Left hindlimb (tissue), 1 donor: ENCODE measurements at places on chromosomes 16 and 17.

DNA sequence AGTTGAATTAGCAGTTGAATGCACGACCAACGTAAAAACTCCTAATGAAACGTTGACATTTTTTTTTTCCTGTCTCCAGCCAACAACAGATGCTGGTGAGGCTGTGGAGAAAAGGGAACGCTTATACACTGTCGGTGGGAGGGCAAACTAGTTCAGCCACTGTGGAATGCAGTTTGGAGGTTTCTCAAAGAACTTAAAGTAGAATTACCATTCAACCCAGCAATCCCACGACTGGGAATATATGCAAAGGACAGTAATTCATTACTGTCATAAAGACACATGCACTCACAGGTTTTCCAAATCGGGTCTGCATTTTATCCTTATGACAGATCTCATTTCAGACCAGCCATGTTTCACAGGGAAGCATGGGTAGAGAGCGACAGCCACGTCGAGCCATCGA is 3.5 kb upstream of the WFDC1 start:
- DNase-seq, result no peak

- peak; percentile 91 for DNase-seq
Measured at GRCh38 chr17:77391668-77392375, 251.1 kb downstream of the SEC14L1 start.

DNA sequence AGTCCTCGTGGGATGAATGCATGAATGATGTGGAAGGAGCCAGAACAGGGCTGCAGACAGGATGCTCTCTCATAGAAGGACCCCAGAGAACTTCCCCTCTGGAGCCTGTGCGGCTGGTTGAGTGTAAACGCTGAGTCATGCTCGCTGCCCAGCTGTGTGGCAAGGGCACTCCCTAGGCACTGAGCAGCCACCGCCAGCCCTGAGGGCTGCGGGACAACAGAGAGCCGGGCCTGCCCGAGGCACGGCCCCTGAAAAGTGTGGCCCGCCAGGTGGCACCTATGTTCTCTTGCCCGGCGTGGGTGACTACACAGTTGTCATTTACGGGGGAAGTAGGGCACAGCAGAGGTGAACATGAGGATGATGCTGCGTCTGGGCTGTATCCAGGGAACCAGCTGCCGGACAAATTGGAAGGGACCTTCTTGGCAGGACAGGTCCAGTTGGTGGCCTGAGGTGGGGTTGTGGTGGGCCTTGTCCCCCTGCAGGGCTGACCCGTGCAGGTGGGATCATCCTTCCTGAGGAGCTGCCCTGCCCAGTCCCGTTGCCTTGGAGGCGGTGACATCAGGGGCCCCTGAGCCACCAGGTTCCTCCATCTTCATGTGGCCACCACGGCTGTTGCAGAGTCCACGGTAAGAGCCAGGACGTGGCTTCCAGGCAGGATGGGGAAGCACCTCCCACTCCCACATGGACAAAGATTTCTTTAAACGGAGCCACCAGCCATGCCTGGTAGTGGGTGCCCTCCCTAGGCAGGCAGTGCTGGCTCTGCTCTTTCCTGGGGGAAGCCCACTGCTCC is 94.8 kb upstream of the CBX4 start:
- DNase-seq, result no peak

GRCh38 chr16:88569614-88569984 is 604 bp upstream of the ZC3H18 start:
- no peak for DNase-seq

- DNase-seq, result no peak
Measured at GRCh38 chr17:16676676-16677268, 13.3 kb upstream of the CCDC144A start.

DNA sequence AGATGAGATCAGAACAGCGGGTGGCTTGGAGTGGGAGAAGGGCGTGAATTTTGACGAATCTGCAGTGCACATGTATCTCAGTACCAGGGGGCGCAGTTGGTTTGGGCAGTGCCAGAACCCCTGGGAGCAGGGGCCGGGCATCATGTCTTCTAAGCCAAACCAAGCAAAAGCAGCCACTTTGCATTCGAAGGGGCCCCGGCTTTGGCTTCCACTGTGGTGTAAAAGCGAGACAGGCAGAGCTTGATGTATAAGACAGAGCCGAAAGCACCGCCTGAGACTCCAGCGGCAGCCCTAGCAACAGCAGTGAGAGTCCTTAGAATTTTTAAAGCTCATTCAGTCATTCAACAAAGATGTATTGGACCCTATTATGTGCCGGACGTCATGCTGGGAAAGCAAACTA is 3.8 kb upstream of the XYLT1 start:
- no peak for DNase-seq

DNA sequence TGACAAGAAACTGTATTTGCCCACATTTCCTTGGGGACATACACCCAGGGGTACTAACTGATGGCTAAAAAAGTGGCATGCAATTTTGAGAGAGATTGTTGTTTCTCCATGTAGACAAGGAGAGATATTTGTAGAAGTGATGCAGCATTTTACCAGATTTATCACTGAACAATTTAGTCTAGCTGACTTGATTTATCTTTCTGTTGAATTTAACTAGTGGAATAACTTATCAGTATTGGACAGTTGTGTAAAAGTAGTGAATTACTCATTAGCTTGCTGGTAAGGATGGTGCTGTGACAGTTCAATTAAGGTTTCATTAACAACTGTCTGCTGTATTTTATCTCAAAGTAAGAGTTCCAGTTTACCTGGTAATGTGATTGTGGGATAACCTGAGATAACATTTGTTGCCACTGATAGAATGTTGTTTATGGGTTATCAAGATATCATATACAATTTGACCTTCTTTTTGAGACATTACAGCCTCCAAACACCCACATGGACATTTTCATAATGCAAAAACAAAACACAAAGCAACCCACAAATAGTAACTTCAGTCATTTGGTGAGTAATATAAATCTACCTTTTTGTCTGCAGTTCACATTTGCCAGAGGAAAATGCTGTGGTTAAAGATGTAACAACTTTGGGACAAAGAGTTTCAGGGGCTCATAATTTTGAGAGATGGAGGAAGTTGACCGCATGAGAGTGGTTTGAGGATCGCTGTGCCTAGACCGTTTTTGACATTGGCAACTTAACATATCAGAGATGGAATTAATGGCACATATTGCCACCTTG is 3.8 kb downstream of the NLK start:
- DNase-seq, result no peak

GRCh38 chr16:85605912-85606841 is 6.9 kb upstream of the GSE1 start:
- no peak for DNase-seq

DNA sequence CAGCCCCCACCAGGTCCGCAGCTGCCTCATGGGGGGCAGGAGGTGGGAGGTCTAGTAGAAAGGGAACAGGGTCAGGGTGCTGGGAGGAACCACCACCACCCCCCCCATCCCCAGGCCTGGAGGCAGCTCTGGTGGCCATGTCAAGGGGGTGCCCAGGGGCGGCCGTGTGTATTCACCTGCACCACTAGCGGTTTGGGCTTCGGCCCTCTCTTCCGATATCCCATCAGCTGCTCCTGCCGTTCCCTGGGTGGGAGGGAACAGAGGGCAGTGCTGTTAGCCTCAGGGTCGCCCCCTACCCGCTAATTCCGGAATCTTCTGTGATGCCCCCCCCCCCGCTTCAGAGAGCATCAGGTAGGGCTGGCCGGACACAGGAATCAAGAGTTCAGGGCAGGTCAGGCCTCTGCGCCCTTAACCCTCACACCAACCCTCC is 3.8 kb downstream of the CBX4 start:
- no peak for DNase-seq

- DNase-seq, result peak; percentile 68
Measured at GRCh38 chr17:43880420-43880991, 26.8 kb downstream of the MPP2 start.

DNA sequence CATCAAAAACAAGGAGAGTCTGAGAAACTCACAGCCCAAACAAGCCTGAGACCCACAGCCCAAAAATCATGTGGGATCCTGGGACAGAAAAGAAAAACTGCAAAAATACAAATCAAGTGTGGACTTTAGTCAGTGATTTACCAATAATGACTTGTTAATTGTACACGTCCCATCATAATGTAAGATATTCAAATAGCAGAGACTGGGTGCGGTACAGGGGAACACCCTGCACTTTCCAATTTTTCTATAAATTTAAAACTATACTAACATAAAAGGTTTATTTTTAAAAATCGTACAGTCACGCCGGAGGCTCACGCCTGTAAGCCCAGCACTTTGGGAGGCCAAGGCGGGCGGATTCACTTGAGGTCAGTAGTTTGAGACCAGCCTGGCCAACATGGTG is 8.8 kb downstream of the CEP131 start:
- no peak for DNase-seq

GRCh38 chr17:41360296-41360995 is 9.2 kb downstream of the KRT33B start:
- no peak for DNase-seq

GRCh38 chr17:81927152-81927652 is 333 bp downstream of the MAFG start:
- DNase-seq, result peak; percentile 65
